ENCODE measurements at places on chromosomes 6 and 20. TPM values are rescaled to one million over a fixed set of nuclear protein-coding genes. Genes with fewer than 3 reads are reported as not detected.

Gene CAPN11
- not detected for polyA plus RNA-seq

- DNase-seq, result no peak
- H3K4me1 ChIP-seq, result no peaks in the 10 kb centered on the region
- H3K36me3 ChIP-seq, result no peaks in the 10 kb centered on the region
Observed at GRCh38 chr6:86722131-86722530, 215.2 kb upstream of the HTR1E start.

DNA sequence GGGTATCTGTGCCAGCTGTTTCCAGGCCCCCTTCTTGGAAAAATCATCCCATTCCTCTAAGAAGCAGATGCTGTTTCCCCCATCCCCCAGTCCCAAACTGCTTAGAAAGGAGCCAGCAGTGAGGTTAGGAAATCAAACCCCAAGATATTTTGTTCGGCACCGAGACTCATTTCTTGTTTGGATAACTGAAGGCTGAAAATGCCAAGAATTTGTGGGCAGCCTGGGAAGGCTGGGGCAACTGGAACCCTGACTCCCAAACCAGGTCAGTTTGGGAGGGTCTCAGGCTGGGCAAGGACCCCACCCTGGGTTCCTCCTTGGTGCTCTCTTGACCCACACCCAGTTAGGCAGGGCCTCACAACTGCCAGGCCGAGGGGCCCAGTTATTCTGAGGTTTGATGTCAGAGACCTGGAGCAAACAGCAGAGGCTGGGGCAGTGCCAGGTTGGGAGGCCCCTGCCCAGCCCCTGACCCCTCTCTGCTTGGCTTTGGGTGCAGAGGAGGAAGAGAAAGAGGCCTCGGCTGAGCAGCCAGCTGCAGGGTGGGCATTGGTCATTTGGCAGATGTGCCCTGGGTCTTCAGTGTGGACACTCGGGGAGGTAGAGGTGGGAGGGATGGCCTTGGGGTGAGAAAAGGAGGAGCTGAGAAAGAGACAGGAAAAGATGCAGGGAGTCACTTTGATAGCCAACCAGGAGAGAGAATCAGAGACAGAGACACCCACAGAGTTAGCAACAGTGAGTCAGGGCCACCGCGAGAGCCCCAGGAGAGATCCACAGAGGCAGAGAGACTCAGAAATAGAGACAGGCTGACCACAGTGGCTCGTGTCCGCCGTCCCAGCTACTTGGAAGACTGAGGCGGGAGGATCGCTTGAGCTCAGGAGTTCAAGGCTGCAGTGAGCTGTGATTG is 5.0 kb downstream of the ANGPT4 start:
- H3K27ac ChIP-seq, result no peak overlapping the region
- DNase-seq, result no peak
- H3K4me1 ChIP-seq, result peaks cover 2% of the 10 kb centered on the region
- H3K27me3 ChIP-seq, result peaks cover 46% of the 10 kb centered on the region

DNA sequence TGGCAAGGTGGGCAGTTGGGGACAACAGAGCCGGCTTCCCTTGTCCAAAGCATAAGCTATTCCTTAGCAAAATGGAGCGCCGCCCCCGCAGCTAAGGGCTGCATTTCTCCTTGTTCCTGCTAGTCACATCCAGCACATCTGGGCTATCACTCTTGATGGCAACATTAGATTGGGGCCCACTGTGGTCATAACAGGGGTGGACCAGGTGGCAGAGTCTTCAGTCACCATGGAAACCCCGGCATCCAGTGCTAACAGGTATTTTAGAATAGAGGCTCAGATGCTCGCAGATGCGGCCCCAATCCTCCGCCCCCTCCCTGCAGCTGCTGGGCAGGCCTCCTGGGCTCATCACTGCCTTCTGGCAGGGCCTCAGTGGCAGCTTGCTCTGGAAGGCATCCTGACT is 168.2 kb upstream of the PROKR2 start:
- DNase-seq, result no peak
- H3K36me3 ChIP-seq, result no peaks in the 10 kb centered on the region
- no peaks in the 10 kb centered on the region for H3K4me1 ChIP-seq
- H3K4me3 ChIP-seq, result no peak overlapping the region

DNA sequence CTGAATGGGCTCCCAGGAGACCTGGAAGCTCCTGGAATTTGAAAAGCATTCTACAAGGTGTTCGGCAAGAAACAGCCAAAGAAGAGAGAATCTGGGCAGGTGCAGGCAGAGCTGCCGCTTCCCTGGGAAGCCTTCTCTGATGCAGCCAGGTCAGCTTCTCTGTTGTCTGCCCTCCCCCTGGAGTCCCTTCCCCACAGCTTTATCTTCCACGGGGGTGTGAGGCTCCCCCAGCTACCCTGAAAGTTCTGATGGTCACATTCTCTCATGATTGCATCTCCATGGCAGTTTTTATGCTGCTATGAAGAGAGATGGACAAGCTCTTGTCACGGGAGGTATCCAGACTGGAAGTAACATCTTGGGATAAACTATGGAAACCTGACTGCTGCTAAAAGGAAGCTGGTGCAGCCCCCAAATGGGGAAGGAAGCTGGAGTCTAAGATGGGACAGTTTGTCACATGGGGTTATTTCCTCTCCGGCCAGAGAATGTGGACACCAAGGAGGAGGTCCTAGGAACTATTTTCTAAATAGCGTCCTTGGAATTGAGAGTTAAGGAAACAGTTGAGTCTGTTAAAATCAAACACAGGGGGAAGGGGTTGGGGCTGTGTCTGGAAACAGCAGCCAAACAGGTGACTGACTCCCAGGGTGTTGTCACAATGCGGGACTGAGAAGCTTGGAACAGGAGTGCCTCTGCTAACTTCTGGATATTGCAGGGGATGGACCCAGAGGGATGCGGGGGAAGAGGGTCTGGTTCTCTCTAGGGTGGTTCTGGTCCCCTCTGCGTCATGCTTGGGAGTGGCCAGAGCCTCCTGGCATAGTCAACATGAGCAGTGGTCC is 91.1 kb downstream of the ASXL1 start:
- H3K27me3 ChIP-seq, result no peaks in the 10 kb centered on the region
- no peak overlapping the region for H3K27ac ChIP-seq
- no peak overlapping the region for H3K4me3 ChIP-seq

GRCh38 chr6:85390775-85391174 is 59.1 kb upstream of the NT5E start:
- no peak overlapping the region for H3K27ac ChIP-seq
- peaks cover 3% of the 10 kb centered on the region for H3K27me3 ChIP-seq
- H3K36me3 ChIP-seq, result no peaks in the 10 kb centered on the region
- no peak for DNase-seq
- H3K4me3 ChIP-seq, result no peak overlapping the region

GRCh38 chr6:24844061-24844460 is 45.3 kb upstream of the ARMH2 start:
- H3K27me3 ChIP-seq, result no peaks in the 10 kb centered on the region
- H3K4me3 ChIP-seq, result no peak overlapping the region
- no peak for DNase-seq
- peak overlapping the region; percentile 50 for H3K27ac ChIP-seq

GRCh38 chr20:13291157-13291556 is 70.1 kb downstream of the ISM1 start:
- no peak overlapping the region for H3K4me3 ChIP-seq
- H3K36me3 ChIP-seq, result no peaks in the 10 kb centered on the region
- no peak overlapping the region for H3K27ac ChIP-seq
- DNase-seq, result no peak
- H3K4me1 ChIP-seq, result no peaks in the 10 kb centered on the region
